ENCODE measurements at places on chromosomes 3 and 15.

GRCh38 chr3:178480795-178481194 lies 55.4 kb upstream of the KCNMB2 start:
- no peak for DNase-seq

DNA sequence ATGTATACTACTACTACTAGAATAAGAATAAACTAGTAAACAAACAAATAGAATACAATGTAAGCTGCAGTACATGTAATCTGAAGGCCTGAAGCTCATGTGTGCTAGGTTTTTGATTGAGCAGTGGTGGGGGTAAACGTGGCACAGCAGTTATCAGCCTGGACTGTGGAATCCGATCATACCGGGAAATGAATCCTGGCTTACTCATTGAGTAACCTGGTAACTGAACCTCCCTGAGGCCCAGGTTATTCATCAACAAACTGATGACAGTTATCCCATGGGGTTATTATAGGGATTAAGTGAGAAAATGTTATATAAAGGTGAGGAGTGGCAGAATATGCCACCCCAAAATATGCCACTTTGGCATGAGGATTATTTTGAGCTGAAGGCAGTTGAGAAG lies 339.1 kb downstream of the FHIT start:
- no peak for DNase-seq

DNA sequence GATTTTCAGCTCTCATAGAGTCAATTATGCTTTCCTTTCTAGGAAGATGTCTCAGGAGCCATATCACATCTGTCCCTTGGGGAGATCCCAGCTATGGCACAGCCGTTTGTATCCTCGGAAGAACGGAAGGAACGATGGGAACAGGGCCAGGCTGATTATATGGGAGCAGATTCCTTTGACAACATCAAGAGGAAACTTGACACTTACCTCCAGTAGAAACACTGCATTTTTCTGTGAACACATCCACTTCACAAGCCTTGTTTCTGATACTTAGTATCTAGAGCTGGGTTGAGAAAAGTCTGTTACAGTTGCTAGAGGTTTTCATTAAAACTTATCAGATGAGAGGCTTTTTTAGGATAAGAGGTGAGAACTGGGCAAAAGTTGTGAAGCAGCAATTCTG lies 35.4 kb downstream of the GYG1 start:
- DNase-seq: no peak

GRCh38 chr15:36924034-36924433 lies 176.3 kb downstream of the MEIS2 start:
- DNase-seq: no peak

DNA sequence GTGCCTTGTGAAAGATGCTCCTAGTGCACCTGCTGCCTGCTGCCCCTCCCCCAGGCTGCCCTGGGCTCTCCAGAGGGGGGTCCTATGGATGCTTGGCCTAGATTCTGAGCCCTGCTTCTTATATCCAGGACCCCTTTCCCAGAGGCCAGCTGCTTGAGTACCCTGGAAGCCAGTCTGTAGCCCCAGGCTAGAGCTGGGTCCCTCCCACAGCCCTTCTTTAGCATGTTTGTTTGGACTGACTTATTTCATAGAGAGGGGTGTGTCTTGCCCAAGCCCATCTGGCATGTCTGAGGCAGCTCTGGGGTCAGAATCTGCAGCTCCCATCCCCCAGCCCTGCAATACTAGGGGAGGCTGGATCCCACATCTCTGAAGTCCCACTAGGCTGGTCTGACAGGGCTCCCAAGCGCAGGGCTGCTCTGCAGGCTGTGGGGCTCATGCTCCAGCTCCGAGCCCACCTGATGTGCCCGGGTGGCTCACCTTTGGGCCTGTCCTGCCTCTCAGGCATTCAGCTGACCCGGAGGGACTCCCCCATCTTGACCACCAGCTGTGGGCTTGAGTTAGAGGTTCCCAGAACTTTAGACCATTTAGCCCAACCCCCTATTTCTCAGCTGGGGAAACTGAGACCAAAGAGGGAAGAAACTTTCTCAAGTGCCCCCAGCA lies 3.1 kb downstream of the CHRNB4 start:
- DNase-seq: no peak

DNA sequence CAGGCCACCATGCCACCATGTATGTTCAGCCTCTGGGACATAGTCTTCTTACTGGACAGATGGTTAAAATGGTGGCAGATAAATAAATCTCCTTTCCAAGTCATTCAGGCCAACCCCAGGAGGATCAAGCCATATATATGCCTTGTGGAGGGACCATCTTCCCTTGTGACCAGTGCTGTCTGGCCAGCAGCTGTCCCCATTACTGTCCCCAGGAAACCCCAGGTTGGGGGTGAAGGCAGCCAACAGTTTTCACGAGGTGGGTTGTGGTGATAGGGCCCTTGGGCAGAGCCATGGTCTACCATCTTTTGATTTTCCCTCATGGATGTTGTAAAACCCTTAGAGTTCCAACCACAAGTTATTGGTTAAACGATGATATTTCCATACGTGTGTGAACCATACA lies 48.7 kb upstream of the PCSK6 start:
- no peak for DNase-seq

- no peak for DNase-seq
Measured at GRCh38 chr3:127999509-128000106, 52.6 kb upstream of the SEC61A1 start.

GRCh38 chr15:34754171-34754601 lies 612 bp downstream of the GJD2 start:
- DNase-seq: no peak

- no peak for DNase-seq
Measured at GRCh38 chr3:182412066-182412465, 381.2 kb upstream of the ATP11B start.

- no peak for DNase-seq
Measured at GRCh38 chr3:25465266-25465860, 37.3 kb downstream of the RARB start.

DNA sequence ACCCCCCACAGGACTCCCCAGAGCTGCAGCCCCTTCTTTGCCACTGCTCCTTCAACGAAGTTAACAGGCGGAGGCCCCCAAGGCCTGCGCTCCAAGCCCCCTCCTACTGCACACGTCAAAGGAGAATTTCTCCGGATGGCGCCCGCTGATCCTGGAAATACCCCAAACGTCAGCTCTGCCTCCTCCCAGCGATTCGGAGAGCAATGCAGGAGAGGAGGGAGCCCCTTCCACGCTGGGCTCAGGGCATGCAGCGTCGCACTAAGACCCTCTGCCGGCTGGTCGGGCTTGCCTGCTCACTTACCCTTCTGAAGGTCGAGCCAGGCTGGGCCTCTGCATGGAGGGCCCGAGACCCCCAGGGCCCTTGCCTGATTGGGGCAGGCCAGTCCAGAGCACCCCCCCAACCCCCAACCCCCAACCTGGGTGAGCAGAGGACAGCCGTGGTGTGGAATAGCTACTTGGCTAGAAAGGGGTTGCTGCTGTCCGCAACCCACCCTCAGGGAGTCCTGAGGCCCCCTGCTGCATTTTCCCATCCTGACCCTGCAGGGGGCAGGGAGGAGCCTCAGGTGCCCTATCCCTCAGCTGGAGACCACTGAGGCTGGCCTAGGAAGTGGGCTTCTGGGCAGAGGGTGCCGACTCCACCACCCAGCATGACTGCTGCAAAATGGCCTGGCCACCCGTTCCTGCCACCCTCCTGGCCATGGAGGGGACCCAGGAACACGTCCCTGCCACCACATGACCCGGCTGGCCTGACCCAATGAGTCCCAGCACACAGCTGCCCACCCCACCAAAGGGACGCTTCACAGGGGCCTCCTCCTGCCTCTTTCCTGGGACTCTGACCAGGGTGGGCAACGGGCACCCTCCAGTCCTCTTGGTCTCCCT lies 976 bp downstream of the ATP2B2 start:
- no peak for DNase-seq

DNA sequence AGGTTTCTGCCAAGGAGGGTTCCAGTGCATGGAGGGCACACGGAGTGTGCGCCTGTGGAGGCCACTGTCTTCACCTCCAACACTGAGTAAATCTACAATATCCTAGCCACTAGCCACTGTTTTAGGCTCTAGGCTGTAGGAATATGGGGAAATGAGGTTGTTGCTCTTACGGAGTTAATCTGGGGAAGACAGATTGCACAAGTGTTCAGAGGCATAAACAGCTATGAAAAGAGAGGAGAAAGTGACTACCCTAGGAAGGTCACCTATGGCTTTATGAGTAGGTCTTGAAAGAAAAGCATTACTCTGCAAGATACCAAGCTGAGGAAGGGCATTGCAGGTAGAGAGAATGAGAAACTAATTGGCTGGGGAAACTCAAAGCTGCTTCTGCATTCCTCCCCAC lies 85.7 kb downstream of the CYP19A1 start:
- no peak for DNase-seq

DNA sequence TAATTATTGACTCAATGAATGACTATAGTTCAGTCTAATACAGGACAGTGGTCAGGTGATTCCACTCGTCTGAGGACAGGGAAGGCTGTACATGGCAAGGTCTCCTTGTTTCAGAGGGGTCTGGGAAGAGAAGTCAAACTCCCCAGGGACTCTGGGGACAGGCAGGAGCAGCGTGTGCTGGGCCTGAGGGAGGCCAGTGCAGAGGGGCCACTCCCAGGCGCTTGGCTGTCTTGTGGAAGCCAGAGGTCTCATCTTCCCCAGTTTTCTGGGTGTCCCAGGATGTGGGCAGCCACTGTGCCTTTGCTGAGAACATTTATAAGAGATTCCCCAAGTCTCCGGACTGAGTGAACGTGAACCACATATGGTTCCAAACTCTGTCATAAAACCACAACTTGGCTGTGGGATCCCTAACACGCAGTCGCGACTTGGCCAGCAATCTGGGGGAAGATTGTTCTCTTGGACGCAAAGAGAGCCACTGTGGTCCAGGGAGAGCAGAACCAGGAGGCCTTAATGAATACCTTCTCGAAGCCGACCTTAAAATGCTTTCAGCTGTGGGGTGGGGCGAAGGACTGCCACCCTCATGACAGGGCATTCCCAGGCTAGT lies 30.4 kb downstream of the BHLHE40 start:
- DNase-seq: no peak

- DNase-seq: no peak
Measured at GRCh38 chr3:77780278-77780996, 740.5 kb downstream of the ROBO2 start.

DNA sequence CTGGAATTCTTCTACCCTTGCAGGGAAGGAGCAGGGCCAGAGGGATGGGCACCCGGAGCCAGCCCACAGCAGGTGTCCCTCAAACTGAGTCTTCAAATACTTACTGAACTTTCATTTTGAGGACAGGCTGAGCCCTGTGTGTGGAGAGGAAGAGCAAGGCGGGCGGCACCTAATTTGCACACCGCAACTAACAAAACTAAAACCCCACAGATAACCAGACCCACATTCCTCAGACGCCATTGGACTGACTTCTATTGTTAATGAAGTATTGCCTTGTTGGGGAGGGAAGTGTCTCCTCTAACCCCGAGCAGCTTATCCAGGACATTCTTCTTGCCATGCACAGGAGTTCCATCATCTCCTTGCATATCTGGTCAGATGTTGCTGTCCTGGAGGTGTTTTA lies 105.2 kb upstream of the NR2E3 start:
- no peak for DNase-seq

DNA sequence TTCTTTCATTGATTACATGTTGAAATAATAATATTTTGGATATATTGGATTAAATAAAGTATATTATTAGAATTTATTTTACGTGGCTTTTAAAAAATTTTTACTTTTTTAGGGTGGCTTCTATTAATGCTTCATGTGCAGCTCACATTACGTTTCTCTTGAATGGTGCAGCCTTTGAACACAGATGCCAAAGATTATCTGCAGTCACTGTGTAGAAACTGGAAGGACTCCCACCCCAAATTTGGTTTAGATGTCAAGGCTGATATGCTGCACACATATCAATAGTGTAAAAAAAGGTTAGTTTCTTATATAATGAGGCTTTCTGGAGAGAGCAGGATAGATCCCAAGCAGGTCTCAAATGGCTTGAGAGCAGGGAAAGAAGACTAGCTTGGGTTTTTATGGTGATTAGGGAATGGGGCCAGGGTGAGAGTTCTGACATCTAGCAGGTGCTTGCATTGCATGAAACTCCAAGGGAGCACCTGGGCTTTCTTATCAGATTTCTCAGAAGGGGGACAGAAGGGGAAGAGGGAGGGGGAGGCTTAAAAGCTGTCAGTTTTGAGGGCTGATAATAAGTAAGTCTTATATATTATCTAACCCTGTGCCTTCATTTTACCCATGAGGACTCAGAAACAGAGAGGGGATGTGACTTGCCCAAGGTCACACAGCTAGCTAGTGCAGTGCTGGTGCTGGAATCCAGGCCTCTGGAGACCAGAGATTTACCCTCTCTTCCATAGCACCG lies 89.6 kb downstream of the CHST2 start:
- no peak for DNase-seq

GRCh38 chr3:50365080-50365841 lies 5.9 kb upstream of the TMEM115 start:
- DNase-seq: peak; percentile 72

GRCh38 chr3:106729481-106729880 lies 647.8 kb upstream of the CCDC54 start:
- DNase-seq: no peak

- DNase-seq: no peak
Measured at GRCh38 chr15:69732133-69732532, 279.5 kb downstream of the RPLP1 start.

DNA sequence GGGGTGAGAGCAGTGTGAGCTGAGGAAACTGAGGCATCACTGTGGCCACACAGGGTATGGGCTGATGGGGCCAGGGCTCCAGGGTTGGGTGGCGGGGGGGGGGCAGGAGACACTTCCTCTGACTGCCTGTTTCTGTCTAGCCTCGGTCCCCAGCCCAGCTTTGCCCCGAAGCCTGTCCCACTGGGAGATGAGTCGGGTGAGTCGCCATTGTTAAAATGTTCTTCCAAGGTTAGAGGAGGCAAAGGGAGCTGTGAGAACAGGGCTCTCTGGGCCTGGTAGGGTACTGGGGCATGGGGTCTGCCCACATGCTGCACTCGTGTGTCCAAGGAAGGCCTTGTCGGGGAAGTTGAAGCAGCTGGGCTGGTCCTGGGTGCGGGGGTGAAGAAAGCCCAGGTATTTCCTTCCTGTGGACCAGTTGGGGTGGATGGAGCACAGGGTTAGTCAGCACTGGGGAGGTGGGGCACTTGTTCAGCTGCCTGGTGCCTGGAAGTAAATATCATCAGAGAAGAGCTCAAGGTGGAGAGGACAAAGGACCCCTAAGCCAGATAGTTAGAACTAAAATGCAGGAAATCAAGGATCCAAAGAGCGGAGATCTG lies 8.3 kb upstream of the JMJD7 start:
- DNase-seq: no peak

DNA sequence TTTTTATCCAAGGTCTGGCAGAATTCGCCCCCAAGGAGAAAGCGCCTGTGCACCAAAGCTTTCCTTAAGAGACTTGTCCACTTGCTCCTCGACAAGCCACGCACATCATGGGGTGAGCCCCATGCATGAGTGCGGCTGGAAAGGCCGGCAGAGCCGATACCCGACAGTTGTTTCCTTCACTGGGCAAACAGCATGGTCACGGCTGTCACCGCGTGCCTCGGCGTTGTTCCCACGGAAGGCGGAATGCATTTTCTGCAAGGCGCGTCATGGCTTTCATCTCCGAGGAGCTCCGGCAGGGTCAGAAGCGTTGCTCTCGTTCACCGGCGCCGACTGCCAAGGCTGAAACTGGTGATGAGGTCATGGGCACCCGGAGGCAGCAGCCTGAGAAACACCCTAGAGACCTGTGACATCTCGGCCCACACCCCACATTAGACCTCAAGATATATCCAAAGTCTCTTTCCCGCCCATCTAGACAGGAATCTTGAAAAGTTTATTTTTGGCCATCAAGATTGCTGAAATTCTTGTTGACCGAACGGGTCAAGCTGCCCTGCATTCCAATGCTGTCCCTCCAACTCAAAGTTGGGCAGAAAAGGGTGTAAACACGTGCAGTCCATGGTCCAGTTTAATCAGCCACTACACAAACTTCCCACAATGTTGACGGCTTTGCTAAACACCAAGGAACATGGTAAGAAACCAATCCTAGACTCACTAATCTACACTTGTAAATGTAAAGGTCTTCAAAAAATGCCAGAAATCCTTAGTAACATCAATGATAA lies 604 bp upstream of the TJP1 start:
- no peak for DNase-seq
